ENCODE measurements at places on chromosomes 3 and 15. TPM values are rescaled to one million over a fixed set of nuclear protein-coding genes. Genes with fewer than 3 reads are reported as not detected.

UPK1B gene
- 0.40 TPM for total RNA-seq

CCDC33 gene
- total RNA-seq: 0.06 TPM

TFDP2 gene
- total RNA-seq: 20.9 TPM

GOLGA8J gene
- 0.13 TPM for total RNA-seq

MINAR1 gene
- total RNA-seq: 0.68 TPM

OR5H2 gene
- not detected for total RNA-seq

BMF gene
- 3.2 TPM for total RNA-seq

KCNAB1 gene
- total RNA-seq: 1.9 TPM

CTXN2 gene
- total RNA-seq: not detected

PRTG gene
- 0.62 TPM for total RNA-seq

KIF15 gene
- 11.0 TPM for total RNA-seq

Data from aortic smooth muscle cell (primary cell).